Fibroblast of skin of right biceps (primary cell): ENCODE measurements at places on chromosomes 4 and X.

DNA sequence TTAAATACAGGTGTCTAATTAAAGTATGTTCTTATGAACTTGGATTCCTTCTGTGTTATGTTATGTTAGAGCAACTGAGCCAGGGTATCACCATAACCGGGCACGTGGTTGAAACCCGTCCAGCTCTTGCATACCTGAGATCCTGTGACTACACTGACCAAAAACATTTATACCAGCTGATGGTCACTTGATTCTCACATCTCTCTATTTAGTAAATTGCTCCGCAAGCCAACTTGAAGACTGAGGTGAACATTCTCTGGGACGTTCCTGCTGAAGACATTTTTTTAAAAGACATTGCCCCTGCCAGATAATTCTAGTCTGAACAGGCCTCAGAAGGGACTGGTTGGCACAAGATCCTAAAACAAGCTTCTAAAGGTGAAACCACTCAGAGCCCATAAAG is 550.0 kb upstream of the DIPK2B start:
- no peak for DNase-seq

DNA sequence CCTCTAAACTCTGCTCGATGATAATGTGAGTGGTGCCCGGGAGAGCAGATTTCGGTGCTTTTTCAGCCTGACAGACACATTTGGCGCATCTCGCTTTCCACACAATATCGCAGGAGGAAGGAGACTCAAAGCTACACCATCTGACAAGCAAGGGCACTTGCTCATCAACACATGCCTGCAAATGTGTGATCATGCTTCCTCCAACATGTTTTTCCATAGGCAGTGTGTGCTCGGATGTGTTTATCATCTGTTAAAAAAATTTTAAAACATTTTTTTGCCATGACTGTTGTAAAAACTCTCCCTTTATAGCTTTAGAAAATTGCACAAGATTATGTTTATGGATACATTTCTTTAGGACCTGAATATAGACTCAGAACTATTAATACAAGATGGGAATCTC is 170.3 kb upstream of the PUDP start:
- peak; percentile 64 for DNase-seq

DNA sequence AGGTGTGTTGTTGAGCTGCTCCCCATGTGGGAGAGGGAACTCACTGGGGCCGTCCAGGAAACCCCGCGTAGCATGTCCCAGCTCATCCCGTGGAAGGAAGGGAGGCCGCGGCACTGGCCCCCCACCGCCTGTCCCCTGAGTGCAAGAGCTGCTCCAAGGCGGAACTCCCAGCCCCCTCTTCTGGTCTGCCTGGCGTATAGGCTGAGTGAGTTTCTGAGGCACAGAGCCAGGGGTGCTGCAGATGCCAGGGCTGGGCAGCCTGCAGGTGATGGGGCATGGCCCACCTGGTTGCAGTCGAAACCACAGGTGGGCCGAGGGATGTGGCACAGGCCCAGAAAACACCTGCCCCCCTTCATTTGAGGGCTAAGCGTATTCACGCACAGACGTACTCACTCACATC is 49.6 kb downstream of the ABLIM2 start:
- DNase-seq: no peak

DNA sequence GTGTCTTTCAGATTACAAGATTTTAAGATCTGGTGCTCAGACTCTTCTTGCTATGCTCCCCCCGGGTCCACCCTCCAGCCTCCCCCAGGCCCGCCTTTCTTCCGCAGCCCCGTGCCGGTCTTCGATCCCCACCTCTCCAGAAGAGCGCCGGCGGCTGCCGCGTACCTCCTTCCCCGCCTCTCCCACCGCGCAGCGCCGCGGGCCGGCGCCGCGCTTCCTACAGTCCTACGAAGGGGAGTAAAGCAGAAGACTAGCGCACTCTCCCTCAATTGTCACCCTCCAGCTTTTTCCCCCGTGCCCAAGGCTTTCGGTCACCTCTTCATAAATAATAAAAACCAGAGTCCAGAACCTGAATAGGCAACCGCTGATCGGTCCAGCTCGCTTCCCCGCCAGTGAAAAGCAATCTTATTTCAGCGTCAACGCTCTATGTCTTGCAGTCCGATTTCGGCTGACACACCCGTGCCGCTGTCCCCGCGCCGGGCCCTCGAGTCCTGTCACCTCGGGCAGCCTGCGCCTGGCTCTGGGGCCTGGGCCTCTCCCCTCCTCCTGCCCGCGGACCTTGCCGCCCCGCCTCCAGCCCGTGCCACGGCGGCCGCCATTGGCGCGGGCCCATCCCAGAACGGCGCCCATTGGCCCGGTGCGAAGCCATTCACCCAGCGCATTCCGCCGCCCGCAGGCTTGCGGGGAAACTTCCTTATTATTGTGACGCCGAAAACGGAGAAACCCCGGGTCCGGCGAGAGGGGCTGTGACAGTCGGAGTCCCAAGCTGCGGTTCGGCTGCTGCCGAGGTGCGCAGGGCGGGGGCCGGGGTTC is at the start of gene HERC3:
HERC3 (plus strand) TSS at position 694 of the 813 bp plus-strand sequence. CDS start 13,344 bp downstream, outside the sequence.
- DNase-seq: peak; percentile 88

- DNase-seq: peak; percentile 38
Measured at GRCh38 chr4:4502694-4503311, 39.0 kb downstream of the STX18 start.

DNA sequence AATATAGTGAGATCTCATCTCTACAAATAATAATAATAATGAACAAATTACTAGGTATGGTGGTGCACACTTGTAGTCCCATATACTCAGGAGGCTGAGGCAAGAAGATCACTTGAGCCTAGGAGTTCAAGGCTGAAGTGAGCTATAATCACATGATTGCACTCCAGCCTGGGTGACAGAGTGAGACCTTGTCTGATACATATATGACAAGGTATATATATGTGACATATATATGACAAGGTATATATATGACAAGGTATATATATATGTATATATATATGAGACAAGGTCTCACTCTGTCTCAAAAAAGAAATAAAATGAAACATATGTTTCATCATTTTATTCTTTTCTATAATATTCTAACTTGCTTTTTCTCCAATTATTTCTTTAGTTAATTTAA is 278.1 kb upstream of the TET2 start:
- no peak for DNase-seq

DNA sequence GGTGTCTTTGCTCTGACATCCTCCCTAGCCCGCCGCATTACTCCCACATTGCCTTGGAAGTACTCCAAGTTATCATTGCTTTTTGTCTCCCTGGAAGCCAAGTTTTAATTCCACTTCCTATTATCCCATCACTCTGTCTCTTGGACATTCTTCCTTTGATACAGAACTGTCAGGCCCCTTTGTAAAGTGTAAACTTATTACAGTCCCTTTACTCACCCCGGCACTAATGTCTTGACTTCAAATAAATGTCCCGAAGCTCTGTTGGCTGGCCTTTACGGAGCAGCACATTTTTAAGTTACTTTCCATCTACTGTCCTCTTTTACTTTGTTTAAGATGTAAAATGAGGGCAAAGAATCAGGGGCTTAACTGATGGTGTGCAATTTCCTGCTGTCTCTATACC is 223.5 kb upstream of the IGFBP7 start:
- no peak for DNase-seq
